ENCODE measurements at places on chromosomes 16 and 17.

DNA sequence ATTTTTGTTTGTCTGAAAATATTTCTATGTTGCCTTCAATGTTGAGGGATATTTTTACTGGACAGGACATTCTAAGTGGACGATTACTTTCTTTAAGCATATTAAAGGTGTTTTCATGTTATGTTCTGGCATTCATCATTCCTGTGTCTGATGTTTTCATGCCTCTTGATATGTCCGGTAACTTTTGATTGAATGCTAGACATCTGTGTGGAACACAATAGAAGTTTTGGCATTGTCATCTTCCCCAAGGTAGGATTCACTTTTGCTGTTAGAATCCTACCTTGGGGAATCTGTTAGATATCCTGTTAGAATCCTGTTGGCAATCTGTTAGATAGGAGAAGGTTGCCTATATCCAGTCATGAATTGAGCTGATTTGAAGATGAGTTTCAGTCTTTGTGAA, 28.9 kb downstream of the CACNG5 start:
- no peak for DNase-seq

GRCh38 chr17:82598256-82599119, 49.8 kb downstream of the WDR45B start:
- no peak for DNase-seq

GRCh38 chr16:4313563-4314531, 2.0 kb upstream of the GLIS2 start:
- DNase-seq: no peak

DNA sequence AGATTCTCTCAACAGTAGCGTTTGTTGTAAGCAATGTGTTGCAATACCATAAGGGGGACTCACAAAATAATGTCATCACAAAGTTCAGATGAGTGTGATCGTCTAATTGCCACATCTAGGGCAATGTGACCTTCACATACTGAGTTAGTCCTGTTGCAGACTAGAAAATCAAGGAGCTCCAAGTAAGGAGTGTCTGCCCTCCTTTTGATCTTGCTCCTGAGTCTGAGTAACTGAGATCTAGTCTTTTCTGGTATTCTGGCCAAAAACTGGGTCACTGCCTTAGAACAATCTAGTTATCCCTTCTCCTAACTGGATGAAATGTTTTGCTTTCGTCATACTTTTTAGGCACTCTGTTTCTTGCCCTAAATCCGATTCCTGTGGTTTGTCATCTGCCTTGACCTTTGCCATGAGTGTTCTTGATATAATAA, 712.1 kb downstream of the CDH11 start:
- DNase-seq: no peak

- no peak for DNase-seq
Measured at GRCh38 chr16:81939164-81940056, 71.9 kb downstream of the SDR42E1 start.

- no peak for DNase-seq
Measured at GRCh38 chr17:5283571-5284315, 1.7 kb downstream of the RABEP1 start.

DNA sequence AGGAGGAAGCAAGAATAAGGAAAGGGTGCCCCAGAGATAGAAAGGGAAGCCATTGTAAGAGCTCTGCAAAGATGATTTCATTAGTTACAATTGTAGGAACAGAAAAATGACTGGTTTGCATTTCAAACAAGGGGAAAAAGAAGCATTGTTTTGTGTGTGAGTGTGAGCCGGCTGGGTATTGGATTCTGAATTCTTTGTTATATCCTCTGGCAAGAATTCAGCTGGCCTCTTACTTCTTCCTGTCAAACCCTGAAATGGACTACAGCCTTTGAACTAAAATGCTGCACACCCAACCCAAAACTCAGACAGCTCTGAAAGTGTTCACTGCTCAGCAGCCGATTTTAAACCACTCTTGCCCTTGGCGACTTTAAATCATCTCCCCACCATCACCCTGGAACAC, 461.3 kb downstream of the PMP22 start:
- no peak for DNase-seq

All from NCI-H187 treated with DMSO at 0.1 percent for 48 hours (cell line).